ENCODE measurements at places on chromosomes 1 and 21.

DNA sequence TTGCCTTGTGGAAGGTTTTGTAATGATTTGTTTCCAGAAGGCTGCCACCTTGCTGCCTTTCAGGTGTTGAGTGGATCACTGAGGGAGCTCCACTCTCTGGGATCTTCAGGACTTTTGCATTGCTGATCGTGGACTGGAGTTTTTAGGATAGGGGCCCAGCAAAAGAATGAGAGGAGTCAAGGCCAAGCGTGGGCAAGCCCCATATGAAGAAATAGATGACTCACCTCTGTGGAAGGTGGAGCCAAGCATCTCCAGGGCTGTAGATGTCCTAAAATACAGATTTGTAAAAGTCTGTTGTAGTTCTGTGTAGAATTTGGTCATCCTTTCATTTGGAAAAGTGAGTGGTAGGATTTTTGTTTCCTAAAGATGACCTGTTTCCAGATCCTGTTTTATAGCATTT is 67.0 kb downstream of the ST3GAL3 start:
- DNase-seq, result no peak

GRCh38 chr1:19340387-19340937 is 28.3 kb downstream of the SLC66A1 start:
- no peak for DNase-seq

DNA sequence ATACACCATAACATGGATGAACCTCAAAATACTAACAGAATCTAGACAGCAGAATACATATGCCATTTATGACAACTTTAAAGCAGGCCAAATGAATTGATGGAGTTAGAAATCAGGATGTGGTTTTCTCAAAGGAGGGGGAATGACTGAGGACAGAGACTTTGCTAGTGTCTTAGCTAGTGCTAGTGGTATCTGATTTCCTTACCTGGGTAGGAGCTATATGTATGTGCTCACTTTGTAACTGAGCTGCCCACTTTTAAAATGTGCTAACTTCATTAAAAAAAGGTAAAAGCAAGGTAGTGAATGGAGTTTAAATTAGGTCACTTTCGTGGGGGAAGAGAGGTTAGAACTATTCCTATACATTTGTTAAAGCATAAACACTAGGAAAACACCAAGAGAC is 2.6 kb downstream of the GTF2B start:
- no peak for DNase-seq

DNA sequence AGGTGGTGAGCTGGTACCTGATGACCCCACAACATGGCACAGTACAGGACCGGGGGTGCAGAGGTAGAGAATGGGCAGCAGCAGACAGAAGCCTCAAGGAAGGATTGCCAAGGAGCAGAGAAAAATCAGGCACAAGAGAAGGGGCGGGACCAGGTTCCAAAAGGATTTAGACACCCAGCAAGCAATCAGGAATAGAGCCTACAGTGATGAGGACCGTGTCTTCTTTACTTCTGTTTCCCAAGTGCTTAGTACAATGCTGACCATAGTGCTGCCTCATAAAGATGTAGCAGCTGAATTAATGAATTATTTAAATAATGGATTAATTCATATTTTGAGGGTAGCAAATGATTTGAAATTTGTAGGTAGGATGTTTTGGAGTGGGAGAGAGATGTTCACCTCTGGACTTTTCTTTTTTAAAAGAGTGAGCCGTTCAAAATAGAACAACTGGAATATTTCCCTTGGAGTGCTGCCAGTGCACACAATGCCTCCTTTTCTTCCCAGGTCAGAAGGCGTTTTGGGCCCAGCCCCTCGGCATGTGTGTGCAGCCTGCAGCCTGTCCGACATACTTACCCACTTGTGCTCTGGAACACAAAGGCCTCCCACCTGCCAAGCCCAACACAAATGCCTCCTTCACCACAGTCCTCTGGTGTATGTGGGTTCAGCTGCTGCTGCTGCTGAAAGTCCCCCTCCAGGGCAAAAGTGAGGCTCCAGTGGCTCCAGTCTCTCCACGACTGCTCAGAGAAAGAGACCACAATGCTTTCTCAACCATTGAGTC is 19.6 kb downstream of the KANK4 start:
- DNase-seq, result no peak

GRCh38 chr1:228081144-228081543 is 1.4 kb upstream of the ARF1 start:
- DNase-seq, result no peak

- no peak for DNase-seq
Observed at GRCh38 chr1:56225964-56226815, 353.2 kb downstream of the PLPP3 start.

DNA sequence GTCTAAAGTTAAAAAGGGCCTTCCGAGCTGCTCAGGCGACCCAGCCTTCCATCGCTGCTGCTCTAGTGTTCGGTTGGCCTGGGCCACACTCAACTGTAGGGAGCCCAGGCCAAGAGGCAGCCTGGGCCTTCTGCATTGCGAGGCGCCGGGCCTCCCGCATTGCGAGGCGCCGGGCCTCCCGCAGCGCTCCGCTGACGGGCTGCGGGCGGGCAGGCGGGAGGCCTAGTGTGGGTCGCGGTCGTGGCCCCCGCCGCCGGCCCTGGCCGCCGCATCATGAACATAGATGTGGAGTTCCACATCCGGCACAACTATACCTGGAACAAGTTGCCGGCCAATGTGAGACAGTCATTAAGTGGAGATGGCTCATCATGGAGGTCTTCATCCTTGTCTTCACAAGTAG is 48.3 kb downstream of the PPIAL4G start:
- no peak for DNase-seq

DNA sequence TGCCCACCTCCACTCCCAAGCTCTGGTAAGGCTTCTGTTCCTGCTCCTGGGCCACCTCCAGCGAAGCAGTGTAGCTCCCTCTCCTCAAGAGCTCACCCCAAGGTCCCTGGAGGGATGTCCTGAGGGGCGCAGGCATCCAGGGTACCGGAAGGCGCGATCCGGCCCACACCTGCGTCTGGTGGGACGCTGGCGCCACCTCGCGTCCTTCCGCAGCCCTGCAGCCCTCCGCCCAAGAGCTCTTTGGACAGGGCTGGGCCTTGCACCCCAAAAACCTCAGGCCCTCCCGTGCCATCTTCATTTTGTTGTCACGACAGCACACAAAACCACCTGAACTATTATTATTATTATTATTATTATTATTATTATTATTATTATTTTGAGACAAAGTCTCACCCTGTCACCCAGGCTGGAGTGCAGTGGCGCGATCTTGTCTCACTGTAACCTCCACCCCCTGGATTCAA is 49.2 kb upstream of the PAX7 start:
- DNase-seq, result no peak

GRCh38 chr1:152047413-152047729 is 10.6 kb upstream of the S100A11 start:
- no peak for DNase-seq

DNA sequence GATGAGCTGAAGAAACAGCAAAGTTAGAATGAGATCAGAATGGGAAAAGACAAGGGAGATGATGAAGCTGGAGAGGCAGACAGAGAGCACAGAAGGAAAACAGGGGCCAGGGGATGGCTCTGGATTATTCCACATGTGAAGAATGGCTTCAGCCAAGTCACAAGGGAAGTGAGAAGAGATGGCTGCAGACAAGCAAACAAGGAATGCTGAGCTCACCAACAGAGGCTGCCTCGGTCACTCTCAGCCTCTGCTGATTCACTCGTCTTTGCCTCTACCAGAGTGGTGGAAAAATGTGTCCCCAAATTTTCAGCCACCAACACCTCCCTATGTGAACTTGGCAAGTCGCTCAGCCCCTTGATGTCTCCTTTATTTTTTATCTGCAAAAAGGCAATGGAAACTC is 46.7 kb downstream of the TRABD2B start:
- no peak for DNase-seq

- DNase-seq, result no peak
Observed at GRCh38 chr1:49136738-49137251, 360.1 kb upstream of the BEND5 start.

GRCh38 chr21:31788581-31788980 is 56.7 kb upstream of the SCAF4 start:
- no peak for DNase-seq

DNA sequence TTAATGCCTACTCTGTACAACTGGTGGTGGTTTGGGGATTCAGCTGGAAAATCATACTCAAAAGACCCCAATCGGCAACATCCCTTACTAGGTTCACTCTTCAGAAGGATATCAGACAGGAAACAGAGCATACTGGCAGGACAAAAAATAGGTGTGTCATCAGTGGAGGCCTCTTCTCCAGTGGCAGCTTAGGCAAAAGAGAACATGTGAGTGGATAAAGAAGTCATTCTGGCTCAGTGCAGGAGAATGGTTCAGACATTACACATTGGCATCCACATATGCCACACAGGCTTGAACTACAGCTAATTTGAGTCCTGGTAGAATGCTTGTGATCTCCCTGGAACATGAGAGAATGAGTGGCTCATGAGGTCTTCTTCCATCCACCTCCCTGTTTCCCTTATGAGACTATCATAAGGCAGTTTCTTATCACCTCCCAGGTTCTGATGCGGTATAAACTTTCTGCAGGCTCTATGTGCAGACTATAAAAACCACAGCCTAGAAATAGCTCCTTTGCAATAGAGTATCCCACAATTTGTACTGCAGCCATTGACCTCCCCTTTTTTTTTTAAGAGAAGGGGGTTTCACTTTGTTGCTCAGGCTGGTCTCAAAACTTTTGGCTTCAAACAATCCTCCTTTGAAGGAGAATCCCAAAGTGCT is 24.7 kb downstream of the VAMP4 start:
- DNase-seq, result no peak

- DNase-seq, result no peak
Observed at GRCh38 chr1:171909711-171910110, 68.4 kb downstream of the DNM3 start.

DNA sequence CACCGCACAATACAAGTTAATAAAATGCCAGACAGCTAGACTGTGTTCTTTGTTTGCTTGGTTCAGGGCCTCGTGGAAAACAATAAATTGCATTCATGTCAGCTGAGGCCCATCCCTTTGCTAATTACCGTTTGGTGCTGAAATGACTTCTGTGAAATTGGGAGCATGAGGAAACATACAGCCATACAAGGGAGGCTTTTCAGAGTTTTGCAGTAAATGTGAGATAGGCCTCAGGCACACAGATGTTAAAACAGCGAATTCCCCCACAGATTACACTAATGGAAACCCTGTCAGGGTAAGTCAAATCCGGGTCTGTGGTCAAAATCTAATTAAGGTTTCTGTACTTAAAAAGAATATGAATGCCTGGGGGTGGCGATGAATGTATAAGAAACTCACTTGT is 173.5 kb upstream of the LMO4 start:
- DNase-seq, result no peak

DNA sequence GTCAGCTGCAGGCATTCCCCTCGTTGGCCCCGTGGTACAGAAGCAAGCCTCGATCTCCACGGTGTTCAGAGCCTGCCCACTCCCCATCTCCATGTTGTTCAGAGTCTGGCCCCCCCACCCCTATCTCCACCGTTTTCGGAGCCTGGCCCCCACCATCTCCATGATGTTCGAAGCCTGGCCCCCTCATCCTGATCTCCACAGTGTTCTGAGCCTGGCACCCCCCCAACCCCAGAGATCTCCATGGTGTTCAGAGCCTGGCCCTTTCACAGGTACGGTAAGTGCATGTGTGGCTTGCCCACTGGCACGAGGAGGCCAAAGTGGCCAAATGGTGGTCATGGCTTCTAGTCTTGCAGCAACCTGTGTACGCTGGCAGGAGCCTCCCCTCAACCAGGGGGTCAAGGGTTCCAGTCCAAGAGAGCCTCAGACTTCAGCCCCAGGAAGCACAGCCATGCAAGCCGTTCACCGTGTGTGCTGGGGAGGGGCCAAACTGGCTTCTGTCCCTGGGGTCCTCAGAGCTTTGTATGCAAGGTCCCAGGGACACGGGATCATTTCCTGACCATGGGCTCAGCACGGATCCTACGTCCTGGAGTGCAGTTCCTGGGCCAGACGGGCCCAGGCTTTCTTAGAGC is 13.3 kb upstream of the PCBP3 start:
- no peak for DNase-seq

DNA sequence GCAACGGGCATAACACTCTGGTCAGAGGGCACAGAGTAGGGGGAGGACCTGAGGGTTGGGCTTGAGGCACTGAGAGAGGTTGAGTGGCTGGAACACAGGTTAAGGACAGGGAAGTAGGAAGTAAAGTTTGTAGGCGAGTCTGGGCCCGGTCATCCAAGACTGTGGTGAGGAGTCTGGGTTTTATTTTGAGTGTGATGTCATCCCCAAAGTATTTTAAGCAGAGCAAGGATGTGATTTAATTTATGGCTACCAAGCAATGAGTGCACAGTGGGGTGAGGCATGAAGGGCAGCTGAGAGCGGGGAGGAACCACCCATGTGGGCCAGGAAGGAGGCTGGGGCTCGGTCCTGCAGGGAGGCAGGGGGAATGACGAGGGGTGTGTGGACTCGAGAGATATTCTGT is 11.2 kb upstream of the VWA5B1 start:
- no peak for DNase-seq

DNA sequence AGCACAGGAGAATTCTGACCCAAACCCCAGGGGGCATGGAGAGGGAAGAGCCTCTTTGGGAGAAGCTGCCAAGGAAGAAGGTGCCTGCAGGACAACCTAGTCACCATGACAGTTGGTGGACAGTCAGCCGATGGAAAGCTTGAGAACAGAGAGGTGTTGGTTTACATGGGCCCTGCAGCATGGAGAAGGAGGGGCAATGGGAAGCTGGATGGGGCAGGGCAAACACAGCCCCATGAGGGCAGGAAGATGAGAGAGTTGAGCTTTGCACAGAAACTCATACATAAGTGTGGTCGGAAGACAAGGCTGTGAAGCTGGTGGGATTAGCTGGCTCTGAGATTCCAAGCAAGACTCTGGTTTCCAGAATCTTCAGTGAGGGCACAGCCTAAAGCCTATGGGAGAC is 6.6 kb upstream of the SLC5A9 start:
- no peak for DNase-seq

DNA sequence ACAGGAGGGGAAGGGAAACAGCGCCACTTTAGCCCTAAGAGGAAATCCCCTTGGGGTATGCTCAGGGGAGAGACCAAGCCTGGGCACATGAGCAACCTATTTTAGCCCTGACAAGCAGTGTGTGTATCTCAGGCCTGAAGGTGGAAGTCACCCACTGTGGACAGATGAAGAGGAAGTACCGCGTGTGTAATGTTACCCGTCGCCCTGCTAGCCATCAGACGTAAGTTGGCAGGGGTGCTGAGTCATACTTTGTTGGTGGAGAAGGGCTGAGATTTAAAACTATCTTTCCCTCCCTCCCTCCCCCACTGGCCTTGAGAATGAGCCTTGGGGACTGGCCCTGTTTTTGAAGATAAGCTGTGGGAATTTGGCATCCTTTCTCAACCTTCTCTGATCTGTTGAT is 11.2 kb downstream of the AGO1 start:
- DNase-seq, result no peak

- no peak for DNase-seq
Observed at GRCh38 chr1:154454386-154455120, 47.5 kb upstream of the TDRD10 start.
